ENCODE measurements at places on chromosomes 4 and X. TPM values are rescaled to one million over a fixed set of nuclear protein-coding genes. Genes with fewer than 3 reads are reported as not detected.
A peak's percentile ranks its signal among the peaks of the same experiment; 100 is the strongest.

DNA sequence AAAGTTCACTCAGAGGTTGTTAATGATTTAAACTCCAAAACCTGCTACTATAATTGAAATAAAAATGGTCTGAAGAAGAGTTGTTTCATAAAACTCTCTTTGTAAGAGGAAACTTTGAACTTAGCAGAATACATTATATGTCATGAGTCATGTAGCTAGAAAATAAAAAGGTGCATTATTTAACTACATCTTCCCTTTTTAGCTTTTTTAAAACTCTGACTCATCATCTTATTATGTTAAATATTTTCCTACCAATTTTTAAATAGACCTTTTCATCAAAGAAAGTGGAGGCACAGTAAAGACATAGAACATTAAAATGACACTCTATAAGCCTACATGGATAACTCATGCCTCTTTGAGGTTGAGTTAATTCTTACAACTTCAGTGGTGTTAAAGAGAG lies 1.2 kb upstream of the ZNF827 start:
- DNase-seq, result no peak

- DNase-seq, result no peak
These were observed 11.5 kb downstream of the NAT8L start for GRCh38 chr4:2070421-2071251.

DNA sequence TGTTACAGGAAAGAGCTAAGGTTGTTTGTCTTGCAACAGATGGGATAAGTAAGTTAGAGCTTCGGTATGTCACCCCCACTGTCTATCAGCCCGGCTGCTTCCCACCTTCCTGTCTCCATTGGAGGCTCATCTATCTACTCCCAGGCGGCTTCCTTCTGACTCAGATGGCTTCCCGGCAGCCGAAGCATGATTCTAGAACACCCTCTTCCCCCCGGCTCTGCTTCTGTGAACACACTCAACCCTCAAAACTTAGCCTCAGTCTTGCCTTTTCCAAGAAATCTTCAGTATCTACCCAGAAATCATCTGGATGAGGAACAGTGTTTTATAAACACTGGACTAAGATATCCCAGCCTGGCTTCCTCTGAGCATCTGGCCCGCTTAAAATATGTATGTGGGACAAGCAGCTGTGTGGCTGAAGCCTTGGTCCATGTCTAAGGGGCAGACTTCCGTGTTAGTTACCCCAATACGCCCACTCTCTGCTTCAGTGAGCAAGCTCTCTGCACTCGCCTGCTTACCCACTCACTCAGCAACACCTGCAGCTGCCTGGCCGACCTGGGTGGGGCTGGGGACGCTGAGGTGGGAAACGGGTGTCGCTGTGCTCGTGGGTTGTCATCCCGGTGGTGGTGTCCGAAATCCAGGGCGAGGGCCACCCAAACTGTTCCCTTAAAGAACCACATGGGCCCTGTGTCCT lies 12.0 kb upstream of the SLC2A9 start:
- DNase-seq, result no peak

GRCh38 chrX:10047631-10048030 lies 80.5 kb downstream of the CLDN34 start:
- DNase-seq, result no peak

DNA sequence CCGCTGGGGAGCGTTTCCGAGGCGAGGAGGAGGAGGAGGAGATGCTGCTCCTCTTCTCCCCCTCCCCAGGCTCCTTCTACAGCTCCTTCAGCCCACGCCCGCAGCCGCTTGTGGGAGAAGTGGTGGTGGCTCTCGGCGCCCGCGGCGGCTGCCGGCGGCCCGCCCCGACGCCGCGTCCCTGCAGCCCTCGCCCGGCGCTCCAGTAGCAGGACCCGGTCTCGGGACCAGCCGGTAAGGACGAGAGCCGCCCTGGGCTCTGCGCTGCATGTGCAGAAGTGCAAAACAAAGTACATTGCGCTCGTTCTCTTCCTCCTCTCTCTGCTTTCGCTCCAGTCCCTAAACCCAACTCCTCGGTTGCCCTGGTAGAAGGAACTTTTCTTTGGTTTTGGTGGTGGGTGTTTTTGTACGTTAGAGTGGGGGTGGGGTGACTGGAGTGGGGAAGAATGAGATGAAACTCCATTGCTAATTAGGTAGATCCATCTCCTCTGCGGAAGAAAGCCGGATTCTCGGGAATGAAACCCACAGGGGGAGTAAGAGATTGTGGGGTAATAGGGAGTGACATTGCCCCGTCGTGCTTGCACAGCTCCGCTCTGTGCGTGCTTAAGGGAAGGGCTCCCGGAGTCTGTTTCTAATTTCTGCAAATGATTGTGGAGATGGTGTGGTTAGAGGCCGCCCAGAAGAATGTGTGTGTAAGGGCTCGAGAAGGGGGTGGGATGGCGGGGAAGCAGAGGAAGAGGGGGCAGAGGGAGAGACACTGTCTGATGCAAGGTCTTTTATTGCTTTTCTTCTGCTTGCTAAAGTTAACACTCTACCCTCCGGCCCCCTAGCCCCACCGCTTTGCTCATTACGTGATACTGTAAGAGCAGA lies 677 bp downstream of the PTPN13 start:
- peak; percentile 65 for DNase-seq

DNA sequence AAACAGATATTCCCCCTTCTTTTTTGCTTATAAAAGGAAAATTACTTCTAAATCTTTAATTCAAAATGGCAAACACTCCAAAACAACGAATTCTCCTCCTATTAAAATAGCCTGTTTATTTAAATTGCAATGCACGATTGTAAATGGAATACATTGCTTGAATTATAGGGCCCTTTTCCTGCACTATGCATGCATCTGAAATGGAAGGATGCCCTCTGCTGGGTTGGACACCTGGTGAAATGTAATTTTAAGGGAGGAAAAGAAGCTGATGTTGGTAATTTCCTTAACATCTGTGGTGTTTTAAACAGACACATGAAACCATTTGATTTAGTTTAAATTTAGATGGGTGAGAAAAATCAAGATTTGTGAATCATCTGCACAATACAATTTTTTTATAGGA lies 72.8 kb downstream of the GRXCR1 start:
- peak; percentile 7 for DNase-seq

DNA sequence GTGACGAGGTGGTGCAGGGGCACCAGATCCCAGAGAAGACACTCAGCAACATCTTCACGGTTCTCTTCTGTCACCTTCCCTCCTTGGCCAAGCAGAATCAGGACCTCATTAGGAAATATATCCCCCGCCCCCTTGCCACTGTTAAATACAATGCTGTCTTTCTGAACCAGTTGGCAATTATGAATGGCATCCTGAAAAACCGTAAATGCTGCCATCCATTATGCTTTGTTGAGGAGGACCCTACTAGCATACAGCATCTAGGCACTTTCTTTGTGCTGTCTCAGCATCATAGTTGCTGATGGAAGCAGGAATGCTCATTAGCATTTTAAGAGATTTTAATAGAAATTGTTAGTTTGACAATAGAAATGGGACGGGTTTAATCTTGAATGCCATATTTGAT lies 138.5 kb downstream of the DCLK2 start:
- DNase-seq, result no peak

DNA sequence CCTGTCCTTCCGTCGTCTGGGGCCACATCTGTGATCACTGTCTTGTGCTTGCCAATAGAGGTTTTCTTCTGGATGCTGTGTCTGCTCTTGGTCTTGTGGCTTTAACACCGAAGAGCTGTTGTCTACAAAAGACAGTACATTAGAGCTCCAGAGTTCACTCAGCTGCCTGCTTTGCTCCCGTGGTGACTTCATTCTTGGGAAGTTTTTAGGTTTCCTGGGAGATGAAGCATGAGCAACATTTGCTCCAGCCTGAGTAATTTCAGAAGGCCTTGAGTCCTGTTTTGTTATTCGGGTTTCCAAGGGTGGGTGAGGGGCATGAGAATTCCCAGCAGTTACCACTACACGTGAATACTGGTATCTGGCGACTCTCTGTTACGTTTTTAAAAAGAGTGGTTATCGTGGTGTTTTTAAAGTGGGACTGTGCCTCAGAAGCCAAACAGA lies 189.2 kb downstream of the SHROOM3 start:
- peak; percentile 74 for DNase-seq

GRCh38 chr4:138567696-138568095 lies 325.5 kb upstream of the SLC7A11 start:
- DNase-seq, result no peak

GRCh38 chrX:54776987-54777672 lies 20.9 kb downstream of the ITIH6 start:
- no peak for DNase-seq

DNA sequence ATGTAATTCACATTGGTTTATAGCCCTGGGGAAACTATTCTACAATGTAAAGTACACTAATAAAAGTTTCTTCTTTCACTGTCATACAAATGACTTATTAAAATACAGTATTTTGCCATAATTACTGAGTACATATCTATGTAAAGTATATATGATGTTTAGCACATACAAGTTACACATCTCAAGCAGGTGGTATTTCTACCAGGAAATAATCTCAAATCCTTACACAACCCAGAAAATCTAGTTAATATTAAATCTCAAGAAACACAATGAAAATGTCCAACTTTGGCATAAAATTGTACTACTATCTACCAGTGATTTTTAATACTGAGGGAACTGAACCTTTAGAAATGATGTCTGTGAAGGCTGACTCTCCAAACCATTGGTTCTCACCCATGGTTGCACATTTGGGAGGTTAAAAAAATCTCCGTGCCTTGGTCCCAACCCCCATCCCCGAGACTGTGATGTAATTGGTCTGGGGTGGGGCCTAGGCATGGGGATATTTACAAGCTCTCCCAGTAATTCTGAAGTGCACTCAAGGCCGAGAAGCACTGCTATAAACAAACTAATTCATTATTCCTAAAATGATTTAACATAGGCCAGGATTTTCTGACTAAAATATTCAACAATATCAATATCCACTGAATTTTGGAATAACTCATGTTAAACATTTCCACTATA lies 27.6 kb downstream of the MAP3K15 start:
- DNase-seq, result no peak

- DNase-seq, result no peak
These were observed 37.9 kb upstream of the MXD4 start for GRCh38 chr4:2299794-2300193.

DNA sequence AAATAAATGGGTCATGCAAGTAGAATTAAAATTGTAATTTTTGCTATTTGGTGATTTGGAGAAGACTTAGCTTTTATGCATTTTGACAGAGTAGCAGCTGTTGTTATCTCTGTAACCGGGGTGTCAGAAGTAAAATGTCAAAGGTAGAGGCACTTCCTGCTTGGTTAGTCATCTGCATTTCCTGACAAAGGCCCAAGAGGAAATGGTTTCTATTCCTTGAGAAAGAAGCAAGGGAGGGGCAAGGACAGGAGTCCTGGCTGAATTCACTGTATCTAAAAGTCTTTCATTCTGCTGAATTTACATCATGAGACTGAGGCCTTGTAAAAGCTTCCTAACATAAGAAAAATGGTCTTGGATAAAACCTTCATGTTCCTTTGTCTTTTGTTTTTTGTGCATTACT lies 550.9 kb upstream of the BOD1L1 start:
- DNase-seq, result peak; percentile 31

GRCh38 chrX:97682991-97683840 lies 799.5 kb downstream of the RPA4 start:
- DNase-seq, result no peak

GRCh38 chrX:18890724-18891547 lies 93.0 kb downstream of the PHKA2 start:
- no peak for DNase-seq

BMP3 gene
- total RNA-seq, result 0.10 TPM

GAGE2A gene
- total RNA-seq, result not detected

DNA sequence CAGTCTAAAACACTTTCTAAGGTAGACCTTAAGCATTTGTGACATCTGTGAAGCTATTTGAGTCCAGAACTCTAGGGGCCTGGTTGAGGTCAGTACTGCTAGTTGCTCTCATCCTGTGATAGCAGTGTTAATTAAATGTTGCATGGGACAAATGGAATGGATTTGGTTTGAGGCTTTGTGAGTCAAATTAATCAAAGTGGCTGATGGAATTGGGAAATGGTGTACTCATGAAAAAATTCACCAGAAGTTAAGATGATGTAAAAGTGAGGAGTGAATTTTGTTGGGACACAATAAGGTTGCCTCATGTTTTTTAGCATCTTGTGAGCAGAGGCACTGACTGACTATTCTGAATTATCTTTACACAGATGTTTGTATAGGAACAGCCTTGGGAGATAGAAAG lies 99.2 kb upstream of the ARSJ start:
- no peak for DNase-seq

DNA sequence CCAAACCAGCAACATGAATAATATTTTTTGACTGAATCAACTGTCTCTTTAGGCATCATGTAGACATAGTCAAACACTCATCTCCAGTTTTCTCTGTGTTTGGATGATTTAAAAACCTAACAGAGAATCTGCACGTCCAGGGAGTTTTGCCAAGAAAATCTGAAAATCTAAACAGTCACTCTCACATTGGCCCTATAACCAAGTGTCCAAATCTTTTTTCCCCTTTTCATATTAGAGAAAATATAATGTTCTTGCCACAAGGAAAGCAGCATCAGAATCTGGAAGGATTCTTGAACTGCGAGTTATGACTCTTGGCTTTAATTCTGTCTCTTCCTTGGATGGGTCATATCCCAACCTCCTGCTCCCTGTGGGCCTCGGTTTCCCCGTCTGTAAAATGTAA lies 8.8 kb upstream of the CHRDL1 start:
- no peak for DNase-seq
